ENCODE measurements at places on chromosomes 6 and 20. TPM values are rescaled to one million over a fixed set of nuclear protein-coding genes. Genes with fewer than 3 reads are reported as not detected.

DNA sequence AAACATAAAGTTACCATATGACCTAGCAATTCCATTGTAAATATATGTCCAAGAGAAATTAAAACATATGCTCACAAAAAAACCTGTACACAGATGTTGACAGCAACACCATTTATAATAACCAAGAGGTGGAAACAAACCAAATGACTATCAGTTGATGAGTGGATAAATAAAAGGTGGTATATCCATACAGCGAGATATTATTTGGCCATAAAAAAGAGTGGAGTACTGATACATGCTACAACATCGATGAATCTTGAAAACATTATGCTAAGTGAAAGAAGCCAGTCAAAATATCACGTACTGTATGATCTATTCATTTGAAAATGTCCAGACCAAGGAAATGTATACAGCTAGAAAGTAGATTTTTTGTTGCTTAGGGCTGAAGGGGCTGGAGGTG, 2.9 kb downstream of the CAP2 start:
- no peak for DNase-seq

- DNase-seq, result no peak
These were observed 31.5 kb upstream of the POLR1H start for GRCh38 chr6:30029588-30029987.

- DNase-seq, result no peak
These were observed 574.4 kb upstream of the MAP3K7 start for GRCh38 chr6:91161246-91161645.

- DNase-seq, result no peak
These were observed 58.6 kb downstream of the EFCAB8 start for GRCh38 chr20:32917191-32917950.

GRCh38 chr6:170062915-170063241, 228.0 kb downstream of the DLL1 start:
- peak; percentile 43 for DNase-seq

DNA sequence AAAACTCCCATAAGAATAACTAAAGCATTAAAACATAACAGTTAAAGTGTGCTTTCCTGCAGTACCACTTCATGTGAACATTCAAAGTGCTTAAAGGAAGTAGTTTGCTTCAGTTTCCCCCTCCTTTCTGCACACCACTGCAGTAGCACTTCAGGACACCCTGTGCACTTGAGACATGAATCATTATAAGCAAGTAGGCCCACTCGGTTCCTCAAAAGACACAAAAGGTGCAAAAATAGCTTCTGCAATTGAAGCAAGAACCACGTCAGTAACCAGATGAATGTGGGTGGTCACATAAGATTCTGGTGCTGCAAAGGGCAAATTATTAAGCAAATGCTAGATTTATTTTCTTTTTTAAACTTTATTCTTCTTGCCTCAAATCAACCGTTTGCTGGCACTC, 160.6 kb downstream of the HIVEP2 start:
- DNase-seq, result no peak

DNA sequence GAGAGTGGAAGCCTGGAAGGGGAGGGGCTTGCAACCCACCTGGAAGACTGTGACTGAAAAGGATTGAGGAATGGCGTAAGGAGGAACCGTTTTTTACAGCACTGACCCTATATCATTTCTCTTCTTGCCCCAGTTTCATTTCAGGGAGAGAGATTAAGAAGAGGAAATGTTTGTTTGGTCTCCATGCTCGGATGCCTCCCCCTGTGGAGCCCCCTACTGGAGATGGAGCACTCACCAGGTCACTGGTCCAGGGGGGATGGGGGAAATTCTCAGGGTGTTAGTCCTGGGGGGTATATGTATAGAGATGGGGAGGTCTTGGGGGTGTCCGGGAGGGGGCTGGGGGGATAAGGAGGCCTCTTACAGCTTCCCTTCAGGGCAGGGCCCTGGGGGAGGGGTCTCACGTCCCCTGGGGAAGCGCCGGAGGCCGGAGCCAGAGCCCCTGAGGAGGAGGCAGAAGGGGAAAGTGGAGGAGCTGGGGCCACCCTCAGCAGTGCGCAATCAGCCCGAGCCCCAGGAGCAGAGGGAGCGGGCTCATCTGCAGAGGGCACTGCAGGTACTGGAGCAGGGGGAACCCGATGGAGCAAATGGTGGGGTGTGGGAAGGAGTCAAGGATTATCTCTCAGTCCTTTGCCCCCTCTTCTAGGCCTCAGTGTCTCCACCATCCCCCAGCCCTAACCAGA, 3.2 kb downstream of the CUTA start:
- no peak for DNase-seq

DNA sequence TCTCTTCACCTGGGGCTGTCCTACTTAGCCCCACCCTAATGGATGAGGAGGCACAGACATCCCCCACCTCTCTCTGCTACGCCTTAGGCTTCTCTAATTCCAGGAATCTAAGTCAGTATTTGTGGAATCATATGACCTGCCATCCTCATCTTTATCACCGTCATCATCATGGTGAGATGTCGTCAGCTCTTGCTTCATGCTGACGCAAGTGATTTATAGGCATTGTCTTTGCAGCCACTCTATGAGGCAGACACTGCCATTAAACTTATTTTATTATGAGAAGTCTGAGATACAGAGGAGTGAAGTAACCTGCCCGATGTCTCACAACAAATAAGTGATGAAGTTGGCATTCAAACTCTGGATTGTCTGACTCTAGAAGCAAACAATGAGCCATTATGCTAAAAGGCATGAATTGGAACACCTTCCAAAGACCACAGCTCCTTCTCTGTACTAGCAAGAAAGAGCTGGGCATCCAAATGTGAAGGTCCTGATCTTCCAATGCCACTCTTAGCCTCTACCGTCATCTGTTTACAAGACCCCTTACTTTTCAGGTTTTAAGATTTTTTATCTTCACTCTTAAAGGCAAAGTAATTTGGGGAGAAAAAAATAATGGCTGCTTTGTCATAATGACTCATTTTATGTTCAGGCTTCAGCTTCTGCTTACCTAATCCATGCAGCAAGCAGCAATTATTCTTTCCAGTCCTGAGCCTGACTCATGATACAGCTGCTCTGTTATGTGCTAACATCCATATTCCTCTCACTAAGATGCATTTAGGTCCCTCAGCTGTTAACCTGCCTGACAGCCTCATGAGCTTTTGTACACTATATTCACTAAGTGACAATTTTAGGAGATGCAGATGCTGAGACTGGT, 113.7 kb upstream of the BCLAF1 start:
- no peak for DNase-seq

GRCh38 chr20:59971428-59971827, 13.2 kb downstream of the CDH26 start:
- DNase-seq, result no peak

DNA sequence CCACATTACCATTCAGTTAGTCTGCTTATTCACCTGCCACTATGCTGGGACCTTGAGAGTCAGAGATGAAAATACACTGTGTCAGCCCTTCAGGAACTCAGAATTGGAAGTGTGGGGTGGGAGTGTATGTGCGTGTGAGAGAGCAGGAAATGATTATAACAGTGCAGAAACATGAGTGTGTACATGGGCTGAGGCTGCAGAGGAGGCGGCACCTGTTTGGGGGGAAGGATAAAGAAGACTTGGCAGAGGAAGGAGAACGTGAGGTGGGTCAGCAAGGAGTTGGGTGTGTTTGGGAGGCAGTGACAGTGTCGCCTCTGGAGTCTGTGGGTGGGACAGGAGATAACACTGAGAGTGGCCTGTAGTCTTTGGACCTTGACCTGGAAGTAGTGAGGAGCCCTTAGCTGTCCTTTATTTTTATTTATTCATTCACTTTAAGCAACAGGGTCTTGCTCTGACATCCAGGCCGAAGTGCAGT, 3.1 kb downstream of the CHMP4B start:
- no peak for DNase-seq

DNA sequence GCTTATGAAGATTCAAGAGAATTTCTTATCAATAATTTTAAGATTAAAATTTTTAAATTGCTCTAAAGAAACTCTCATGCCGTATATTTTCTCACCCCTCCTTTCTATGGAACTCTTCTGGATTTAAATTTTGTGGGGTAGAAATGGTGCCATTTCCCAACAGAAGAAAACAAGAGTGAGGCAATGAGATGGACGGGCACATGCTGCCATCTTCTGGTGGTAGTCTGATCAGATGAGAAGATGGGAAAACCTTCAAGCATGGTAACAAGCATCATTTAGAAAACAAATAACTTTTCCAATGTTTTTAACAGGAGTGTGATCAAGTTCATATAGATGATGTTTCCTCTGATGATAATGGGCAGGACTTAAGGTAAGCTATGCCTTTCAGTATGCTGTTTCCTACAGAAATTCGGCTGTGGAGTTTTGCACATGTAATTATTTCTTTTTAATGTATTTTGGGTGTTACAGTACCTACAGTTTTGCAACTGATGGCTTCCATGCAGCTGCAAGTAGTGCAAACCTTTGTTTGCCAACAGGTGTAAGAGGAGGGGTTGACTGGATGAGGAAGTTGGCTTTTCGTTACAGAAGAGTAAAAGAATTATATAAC, 271.4 kb downstream of the EYA4 start:
- no peak for DNase-seq

GRCh38 chr20:54345821-54346220, 129.6 kb upstream of the DOK5 start:
- no peak for DNase-seq

GOPC gene
- total RNA-seq, result 20.8 TPM

KIF6 gene
- total RNA-seq, result not detected

ARMC2 gene
- total RNA-seq, result 5.5 TPM

BPIFB1 gene
- total RNA-seq, result not detected

POM121L2 gene
- total RNA-seq, result not detected

NRN1 gene
- 6.6 TPM for total RNA-seq

SOX18 gene
- total RNA-seq, result 17.2 TPM

ADIG gene
- not detected for total RNA-seq

TMEM74B gene
- total RNA-seq, result 4.6 TPM

All from right atrium auricular region (tissue), 2 donors.